Stimulated activated CD8-positive, alpha-beta memory T cell treated with anti-CD3 and anti-CD28 coated beads, Interleukin-15, amount 100 ng/mL, for 4 hours (primary cell): ENCODE measurements at places on chromosomes 13 and 19.

DNA sequence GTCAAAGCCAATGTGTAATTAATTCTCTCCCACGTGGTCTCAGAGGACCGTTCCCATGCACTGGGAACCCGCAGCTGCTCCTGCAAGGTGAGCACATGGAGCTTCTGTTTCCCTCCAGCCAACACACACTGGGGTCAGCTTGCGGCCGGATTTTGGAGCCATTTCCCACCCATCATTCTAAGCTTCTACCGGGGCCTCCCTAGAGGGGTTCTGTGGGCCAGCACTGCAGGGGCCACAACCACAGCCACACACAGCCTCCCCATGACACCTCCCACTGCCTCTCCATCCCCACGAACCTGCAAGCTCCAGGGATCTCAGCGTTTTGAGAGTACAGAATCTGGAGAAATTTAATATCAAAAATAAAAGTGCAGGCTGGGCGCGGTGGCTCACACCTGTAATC, 120.7 kb upstream of the SOX1 start:
- no peak for DNase-seq

- DNase-seq: no peak
Measured at GRCh38 chr19:46386151-46386550, 27.2 kb downstream of the CCDC8 start.

DNA sequence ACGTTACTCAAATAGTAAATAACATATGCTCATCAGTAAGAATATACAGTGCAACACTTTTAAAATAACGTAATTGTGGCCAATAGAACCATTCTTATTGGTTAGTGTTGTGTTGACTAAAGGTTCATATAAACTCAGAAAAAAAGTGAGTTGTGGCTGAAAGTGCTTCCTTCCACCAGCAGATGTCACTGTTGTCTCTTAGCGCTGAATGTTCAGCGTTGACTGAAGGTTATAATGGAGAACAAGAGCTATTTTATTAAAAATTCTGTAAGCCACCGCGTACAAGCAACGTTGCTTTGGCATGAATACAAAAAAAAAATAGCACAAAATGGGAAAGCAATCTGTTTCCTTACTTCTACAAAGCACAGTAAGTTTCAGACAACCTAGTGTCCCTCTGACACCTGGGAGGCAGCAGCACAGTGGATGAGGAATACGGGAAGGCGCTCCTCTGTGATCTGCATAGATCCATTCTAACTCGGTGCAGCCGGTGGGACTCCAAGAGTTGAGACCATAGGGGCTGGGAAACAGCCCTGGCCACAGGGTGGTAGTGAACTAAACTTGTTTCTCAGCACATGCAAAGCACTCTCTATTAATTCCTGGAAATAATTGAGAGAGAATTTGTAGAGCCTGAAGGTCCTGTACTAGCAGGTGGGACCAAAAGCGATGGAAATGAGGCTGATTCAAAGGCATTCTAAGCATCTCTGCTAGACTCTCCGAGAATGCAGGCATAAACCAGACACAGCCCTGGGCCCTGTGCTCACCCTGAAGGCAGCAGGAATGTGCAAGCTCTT, 23.9 kb upstream of the OXGR1 start:
- DNase-seq: no peak

- no peak for DNase-seq
Measured at GRCh38 chr19:58544591-58545285, 874 bp downstream of the TRIM28 start.

DNA sequence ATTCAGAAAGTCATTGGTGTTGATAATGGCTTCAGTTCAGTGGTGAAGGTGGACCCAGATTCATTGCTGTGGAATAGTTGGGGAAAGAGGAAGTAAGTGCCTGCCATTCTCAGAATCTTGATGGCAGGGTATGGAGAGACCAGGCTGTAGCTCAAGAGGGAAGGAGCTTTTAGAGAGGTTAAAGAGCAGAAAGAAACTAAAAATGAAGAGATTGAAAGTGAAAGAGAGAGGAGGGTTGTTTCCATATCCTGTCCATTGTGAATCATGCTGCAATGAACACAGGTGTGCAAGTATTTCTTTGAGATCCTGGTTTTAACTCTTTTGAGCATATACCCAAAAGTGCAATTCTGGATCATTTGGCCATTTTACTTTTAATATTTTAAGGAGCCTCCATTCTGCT, 12.5 kb downstream of the GJB6 start:
- DNase-seq: no peak

GRCh38 chr13:41500511-41500910, 43.2 kb downstream of the RGCC start:
- no peak for DNase-seq

- no peak for DNase-seq
Measured at GRCh38 chr19:31152906-31153305, 196.3 kb downstream of the TSHZ3 start.

DNA sequence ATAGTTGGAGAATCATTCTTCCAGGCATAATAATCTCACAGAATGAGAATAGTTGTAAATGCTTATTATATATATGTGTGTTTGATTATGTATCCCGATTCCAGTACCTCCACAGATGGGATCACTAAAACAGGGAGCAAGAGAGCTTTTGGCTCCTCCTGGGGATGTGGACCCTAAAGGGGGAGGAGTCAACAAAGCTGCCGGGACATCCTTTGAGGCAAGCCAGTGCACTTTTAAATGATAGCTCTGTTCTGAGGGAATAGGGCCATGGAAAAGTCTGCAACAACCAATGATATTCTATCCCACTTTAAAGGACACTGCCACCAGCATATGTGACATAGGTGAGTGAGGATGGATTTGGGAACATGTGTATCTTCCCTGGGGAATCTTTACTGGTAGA, 40.8 kb downstream of the SLITRK5 start:
- DNase-seq: no peak

DNA sequence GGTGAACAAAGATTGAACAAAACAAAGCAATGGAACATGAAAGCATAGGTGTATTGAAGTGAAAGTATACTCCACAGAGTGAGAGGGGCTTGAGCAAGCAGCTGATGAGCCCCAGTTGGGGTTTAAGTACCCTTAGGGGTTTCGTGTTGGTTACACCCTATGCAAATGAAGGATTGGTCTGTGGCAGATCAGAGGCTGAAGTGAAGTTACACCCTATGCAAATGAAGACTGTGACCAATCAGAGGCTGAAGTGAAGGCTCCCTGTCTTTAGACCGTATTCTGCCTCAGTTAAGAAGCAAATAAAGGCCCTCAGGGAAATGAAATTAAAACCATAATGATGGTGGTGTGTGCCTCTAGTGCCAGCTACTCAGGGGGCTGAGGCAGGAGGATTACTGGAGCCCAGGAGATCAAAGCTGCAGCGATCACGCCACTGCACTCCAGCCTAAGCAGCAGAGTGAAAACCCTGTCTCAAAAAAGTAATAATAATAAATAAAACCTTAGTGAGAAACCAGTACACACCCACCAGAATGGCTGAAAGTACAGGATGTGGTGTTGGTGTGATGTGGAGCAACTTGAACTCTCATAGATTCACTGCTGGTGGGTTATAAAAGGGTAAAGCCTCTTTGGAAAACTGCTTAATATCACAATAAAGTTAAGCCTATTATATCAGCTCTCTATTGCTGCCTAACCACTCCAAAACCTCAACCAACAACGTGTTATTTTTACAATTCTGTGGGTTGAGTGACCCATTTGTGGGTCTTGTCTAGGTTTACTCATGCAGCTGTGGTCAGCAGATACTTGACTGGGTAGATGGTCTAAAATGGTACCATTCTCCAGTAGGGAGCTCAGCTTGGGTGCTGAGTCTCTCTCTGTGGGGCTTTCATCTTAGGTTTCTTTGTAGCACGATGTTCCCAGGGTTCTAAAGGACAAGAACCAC, 12.8 kb upstream of the UPF3A start:
- DNase-seq: no peak

- DNase-seq: no peak
Measured at GRCh38 chr13:75359266-75359665, 122.7 kb downstream of the TBC1D4 start.

DNA sequence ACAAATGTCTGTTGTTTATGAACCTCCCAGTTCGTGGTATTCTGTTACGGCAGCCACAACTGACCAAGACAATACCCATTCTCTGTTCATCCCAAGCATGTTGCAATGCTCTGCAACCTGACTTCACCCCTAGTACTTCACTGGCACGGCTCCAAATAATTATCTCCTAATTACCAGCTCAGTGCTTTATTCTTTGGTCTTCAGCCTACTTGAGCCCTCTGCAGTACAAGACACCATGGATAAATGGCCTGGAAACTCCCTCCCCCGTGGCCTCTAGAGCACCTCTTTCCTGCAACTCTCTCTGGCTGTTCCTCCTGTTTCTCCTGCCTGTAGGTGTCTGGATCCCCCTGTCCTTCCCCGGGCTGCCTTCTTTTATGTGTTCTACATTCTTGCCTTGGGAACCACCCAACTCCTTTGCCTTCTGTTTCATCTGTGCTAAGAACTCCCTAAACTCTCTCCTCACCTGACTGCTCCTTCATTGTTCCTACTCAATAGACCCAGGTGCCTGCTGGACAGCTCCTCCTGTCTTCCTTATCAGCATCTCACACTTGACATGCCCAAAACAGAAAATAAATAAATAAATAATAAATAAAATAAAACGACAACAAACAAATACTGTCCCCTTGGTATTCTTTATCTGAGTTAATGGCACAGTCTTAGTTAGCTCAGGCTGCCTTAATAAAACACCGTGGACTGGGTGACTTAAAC, 200.4 kb upstream of the IPO5 start:
- DNase-seq: no peak

GRCh38 chr13:52617070-52618060, 24.9 kb upstream of the HNRNPA1L2 start:
- peak; percentile 66 for DNase-seq

DNA sequence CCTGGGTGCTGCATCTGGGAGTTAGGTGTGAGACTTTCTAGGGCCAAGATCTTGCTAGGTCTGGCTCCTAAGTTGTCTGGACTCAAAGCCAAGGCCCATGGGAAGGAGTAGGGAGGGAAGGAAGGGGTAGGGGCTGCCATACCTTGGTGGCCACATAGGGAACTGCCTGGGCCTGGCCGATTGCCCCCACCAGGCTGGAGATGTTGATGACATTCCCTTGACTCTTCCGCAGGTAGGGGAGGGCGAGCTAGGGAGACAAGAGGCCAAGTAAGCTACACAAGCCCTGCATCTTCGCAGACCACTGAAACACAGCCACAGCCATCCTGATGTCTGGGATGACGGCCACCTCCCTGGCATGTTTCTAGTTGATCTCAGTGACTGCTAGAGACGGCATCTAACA, 4.1 kb upstream of the BCAT2 start:
- no peak for DNase-seq

DNA sequence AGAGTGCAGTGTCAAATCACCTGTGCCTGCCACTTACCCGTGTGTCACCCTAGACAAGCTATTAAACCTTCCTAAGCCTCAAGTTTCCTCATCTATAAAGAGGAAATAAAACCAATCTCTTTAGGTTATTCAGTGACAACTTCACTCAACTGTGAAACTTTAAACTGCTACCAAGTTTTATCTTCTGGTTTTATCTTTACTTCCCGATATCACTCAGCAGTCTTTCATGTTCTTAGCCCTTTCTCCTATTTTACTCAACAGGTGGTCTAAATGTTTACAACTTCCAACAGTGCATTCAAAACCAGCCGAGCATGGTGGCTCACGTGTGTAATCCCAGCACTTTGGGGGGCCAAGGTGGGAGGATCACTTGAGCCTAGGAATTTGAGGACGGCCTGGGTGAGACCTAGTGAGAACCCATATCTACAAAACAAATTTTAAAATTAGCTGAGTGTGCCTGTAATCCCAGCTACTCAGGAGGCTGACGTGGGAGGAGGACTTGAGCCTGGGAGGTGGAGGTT, 59.6 kb downstream of the GPALPP1 start:
- no peak for DNase-seq

- no peak for DNase-seq
Measured at GRCh38 chr19:58248886-58249285, 20.2 kb downstream of the ZNF544 start.

- no peak for DNase-seq
Measured at GRCh38 chr13:104759069-104759468, 1692.9 kb upstream of the SLC10A2 start.

DNA sequence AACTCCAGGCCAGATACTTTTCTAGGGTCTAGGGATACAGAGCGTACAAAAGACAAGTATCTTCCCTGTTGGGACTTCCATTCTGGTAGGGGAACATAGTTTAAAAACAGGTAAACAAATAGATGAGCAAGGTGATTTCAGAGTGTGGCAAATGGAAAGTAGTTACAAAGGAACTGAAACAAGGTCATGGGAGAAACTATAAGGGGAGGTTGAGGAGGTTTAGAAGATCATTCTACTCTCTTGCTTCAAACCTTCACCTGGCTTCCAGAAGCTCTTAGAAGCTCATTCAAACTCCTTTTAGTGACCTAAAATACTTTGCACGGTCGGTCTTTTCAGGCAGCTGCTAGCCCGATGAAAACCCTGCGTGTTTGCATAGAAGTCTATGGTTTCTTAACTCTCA, 9.1 kb downstream of the FFAR2 start:
- DNase-seq: no peak

DNA sequence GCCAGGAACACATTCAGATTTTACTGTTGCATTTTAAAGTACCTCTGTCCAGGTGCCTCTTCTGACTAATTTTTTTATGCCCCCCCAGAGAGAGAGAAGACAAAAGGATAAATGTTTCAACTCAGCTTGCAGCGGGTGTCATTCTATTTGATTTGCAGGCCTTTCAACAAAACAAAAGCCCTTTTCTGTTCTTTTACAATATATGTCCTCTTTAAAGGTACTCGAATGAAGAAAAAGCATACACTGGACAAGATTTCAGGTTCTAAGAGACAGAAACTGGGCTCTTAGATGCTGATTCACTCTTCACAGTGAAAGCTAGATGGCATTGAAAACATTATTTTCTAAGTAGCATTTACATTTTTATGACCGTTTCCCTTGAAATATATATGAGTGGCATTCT, 2.9 kb upstream of the FRY start:
- no peak for DNase-seq

- DNase-seq: no peak
Measured at GRCh38 chr13:26435646-26436045, 121.8 kb upstream of the WASF3 start.

DNA sequence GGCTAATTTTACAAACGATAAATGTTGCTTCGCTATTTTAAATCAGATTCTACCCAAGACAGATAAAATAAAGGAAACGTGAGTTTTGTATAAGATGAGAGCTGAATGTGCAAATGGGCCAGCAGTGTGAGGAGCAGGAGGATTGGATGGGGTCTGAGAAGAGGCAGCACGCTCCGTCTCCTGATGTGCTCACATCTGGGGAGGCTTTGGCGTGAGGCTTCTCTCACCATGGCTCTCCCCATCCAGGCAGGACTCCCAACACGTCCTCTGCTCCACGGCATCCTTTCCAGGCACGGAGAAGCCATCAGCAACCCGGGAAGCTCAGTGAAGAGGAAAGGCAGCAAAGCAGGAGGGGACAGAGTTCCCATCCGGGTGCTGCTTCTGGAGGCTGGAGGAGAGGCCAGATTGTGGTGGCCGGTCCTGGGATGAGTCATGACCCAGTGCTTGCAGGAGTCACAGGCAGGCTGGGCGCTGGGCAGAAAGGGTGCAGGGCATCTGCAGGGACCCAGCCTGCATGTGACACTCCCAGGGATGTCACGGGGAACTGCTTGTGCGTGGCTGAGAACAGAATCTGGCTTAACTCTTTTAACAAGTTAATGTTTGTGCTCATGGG, 47.5 kb downstream of the ZNF536 start:
- DNase-seq: no peak
